Vagina (tissue), 2 donors: ENCODE measurements at places on chromosomes 13 and 19. TPM values are rescaled to one million over a fixed set of nuclear protein-coding genes. Genes with fewer than 3 reads are reported as not detected.

Gene KCNN4
- 16.2 TPM for total RNA-seq

Gene FLT1
- total RNA-seq = 18.9 TPM

Gene CPAMD8
- 16.0 TPM for total RNA-seq

Gene CYP4F11
- 5.6 TPM for total RNA-seq

GRCh38 chr19:54142166-54142780, 4.7 kb downstream of the CNOT3 start:
- H3K4me3 ChIP-seq = no peak overlapping the region
- peaks cover 38% of the 10 kb centered on the region for H3K4me1 ChIP-seq
- H3K36me3 ChIP-seq = peaks cover 50% of the 10 kb centered on the region
- DNase-seq = no peak
- no peaks in the 10 kb centered on the region for H3K27me3 ChIP-seq

- no peak overlapping the region for H3K4me3 ChIP-seq
- no peaks in the 10 kb centered on the region for H3K4me1 ChIP-seq
- no peak overlapping the region for H3K27ac ChIP-seq
- DNase-seq = no peak
These were observed 45.1 kb upstream of the DOCK9 start for GRCh38 chr13:99022941-99023340.

GRCh38 chr13:105441051-105441750, 1094.3 kb downstream of the EFNB2 start:
- H3K4me3 ChIP-seq = no peak overlapping the region
- no peaks in the 10 kb centered on the region for H3K36me3 ChIP-seq
- no peak for DNase-seq
- H3K27ac ChIP-seq = no peak overlapping the region

DNA sequence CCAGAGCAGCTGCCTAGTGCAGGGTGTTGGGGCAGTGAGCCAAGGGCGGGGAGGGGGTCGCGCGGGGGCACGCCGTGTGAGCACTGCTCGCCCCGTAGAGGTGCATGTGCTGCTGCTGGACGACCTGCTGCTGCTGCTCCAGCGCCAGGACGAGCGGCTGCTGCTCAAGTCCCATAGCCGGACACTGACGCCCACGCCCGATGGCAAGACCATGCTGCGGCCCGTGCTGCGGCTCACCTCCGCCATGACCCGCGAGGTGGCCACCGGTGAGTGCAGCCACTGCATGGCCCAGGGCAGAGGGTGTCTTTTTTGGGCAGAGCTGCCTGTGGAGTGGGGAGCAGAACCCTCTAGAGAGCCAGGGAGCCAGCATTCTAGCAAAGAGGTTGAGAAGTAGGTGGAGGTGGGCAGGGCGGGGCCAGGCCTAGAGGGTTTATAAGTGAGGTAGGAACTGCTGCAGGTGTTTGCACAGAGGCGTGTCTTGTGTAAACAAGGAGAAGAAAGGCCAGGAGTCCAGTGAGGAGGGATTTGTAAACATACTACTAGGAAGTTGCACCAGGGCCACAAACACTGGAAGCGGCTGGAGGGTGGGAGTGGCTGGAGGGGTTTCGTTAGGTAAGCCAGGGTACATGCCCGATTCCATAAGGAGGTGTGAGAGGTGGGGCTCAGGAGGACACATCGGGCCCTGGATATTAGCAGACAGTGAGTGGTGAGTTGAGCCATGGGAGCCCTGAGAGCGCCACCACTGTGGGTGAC, 21.3 kb downstream of the ARHGEF1 start:
- no peak overlapping the region for H3K4me3 ChIP-seq
- H3K27me3 ChIP-seq = no peaks in the 10 kb centered on the region
- DNase-seq = no peak

GRCh38 chr19:1035998-1036621, 3.8 kb upstream of the ABCA7 start:
- no peaks in the 10 kb centered on the region for H3K27me3 ChIP-seq
- DNase-seq = no peak
- H3K4me3 ChIP-seq = no peak overlapping the region
- peaks cover 27% of the 10 kb centered on the region for H3K4me1 ChIP-seq
- no peaks in the 10 kb centered on the region for H3K36me3 ChIP-seq

GRCh38 chr19:35558400-35559280, 4.8 kb downstream of the ATP4A start:
- H3K27ac ChIP-seq = no peak overlapping the region
- H3K27me3 ChIP-seq = no peaks in the 10 kb centered on the region
- H3K4me3 ChIP-seq = peak overlapping the region; percentile 16

GRCh38 chr13:112729408-112729807, 39.6 kb downstream of the ATP11A start:
- H3K4me3 ChIP-seq = no peak overlapping the region
- no peak for DNase-seq
- no peaks in the 10 kb centered on the region for H3K27me3 ChIP-seq
- no peak overlapping the region for H3K27ac ChIP-seq

DNA sequence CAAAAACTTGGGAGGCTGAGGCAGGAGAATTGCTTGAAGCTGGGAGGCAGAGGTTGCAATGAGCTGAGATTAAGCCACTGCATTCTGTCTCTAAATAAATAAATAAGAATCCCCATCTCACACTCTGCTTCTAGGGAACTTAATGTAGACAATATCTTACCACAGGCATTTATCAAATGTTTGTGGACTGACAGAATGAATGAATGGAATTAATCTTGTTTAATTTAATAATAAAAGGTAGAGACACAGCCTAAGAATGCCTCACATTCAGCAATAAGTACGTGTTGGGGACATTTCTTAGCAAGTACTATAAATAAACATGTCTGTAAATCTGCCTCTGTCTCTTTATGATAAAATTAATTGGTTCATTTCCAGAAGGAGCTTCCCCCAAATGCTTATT, 36.2 kb upstream of the RBM26 start:
- H3K4me3 ChIP-seq = no peak overlapping the region
- no peak overlapping the region for H3K27ac ChIP-seq
- no peaks in the 10 kb centered on the region for H3K27me3 ChIP-seq
- H3K4me1 ChIP-seq = no peaks in the 10 kb centered on the region
- no peak for DNase-seq
- H3K36me3 ChIP-seq = no peaks in the 10 kb centered on the region
